Stimulated activated CD8-positive, alpha-beta memory T cell treated with anti-CD3 and anti-CD28 coated beads, Interleukin-4, amount 100 ng/mL, for 1 hour (primary cell): ENCODE measurements at places on chromosomes 3 and 15.

DNA sequence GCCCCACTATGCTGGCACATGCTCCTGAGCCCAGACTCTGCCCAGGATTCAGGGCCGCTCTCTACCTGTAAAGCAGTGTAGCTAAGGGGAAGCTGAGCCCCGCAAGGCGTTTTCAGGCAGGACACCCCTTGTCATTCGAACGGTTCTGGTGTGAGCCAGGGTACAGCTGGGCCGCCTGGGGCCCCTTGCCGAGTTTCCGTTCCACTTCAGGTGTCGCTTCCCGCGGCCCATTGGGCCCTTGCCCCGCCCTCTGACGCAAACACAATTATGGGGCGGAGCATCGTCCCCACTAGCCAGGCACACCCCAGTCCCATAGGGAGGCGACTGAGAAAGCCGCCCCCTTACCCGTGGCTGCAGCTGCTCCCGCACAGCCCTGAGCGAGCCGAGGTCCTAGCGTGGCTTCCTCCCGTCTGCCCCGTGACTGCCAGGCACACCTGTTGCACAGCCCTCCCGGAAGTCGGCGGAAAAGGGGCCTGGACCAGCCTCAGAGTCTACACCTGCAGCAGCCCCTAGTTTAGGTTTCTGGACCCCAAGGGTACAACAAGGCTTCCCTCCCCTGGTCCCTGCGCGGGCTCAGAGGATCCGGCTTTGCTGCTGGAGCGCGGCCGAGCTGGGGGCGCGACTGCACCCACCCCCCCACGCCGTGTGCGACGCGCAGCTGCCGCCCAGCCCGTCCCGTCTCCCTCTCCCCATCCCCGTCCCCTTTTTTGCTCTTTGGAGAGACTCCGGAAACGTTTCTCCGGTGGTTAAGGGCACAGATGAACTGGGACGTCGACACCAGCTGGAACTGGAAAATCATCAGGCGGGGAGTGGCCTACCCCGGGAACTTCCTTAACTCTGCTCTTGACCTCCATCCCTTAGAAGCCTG lies at the start of gene PLSCR2:
PLSCR2 (minus strand) TSS at position 412 of the 868 bp plus-strand sequence. CDS start 9,657 bp downstream, outside the sequence.
- DNase-seq = peak; percentile 39

DNA sequence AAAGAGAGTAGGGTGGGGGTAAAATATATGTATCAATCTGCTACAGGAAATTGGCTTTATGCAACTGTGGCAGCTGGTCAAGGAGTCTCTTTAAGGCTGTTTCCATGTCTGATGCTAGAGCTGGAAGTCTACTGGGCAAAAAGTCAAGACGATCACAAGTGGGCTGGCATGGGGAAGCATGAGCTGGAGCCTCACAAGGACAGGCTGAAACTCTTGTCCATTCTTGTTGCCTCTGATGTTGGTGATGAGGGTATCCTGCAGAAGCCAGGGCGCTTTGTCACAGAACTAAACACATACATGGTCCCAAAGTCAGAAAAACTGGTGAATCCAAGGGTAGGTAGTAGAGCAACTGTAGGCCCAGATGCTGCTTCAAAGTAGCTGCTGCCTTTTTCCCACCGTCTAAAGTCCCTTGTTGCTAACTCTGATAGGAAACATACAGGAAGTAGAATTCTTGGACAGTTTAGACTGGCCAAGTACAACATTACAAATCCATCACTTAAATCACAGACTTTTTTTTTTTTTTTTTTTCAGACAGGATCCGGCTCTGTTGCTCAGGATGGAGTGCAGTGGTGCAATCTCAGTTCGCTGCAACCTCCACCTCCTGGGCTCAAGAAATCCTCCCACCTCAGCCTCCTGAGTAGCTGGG lies 54.2 kb downstream of the RPL39L start:
- no peak for DNase-seq

- no peak for DNase-seq
Observed at GRCh38 chr3:117962750-117963149, 1071.9 kb downstream of the IGSF11 start.

GRCh38 chr3:146162561-146162960 lies 1.6 kb upstream of the PLOD2 start:
- DNase-seq = no peak

DNA sequence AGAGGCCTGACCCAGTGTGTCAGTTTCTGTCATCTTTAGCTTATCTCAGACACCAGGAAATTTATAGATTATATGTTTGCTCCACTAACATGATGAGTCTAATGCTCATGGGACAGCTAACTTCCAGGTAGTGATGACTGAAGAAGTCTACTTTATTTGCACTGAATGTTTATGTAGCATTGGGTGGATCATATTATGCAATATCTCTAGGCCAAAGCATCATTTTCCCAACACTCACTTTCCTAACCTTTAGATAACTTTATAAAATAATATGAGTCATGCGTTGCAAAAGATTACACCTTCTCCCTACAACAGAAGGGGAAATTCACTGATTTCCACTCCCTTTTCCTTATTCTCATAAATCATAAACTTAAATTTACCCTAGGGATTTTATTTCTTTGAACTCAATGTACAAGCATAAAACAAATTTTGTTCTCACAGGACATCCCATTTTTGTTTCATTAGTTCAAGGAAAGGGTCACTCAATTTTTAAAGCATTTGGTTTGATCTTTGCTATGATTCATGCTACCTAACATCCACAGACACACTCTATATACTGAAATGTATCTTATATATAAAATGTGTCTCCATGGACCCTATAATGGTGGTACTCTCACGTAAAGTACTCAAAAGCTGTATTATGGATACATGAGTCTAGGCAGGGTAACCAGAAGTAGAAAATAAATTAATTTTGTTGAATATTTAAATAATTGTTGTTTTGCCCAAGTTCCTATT lies 225.2 kb downstream of the WDR72 start:
- no peak for DNase-seq

DNA sequence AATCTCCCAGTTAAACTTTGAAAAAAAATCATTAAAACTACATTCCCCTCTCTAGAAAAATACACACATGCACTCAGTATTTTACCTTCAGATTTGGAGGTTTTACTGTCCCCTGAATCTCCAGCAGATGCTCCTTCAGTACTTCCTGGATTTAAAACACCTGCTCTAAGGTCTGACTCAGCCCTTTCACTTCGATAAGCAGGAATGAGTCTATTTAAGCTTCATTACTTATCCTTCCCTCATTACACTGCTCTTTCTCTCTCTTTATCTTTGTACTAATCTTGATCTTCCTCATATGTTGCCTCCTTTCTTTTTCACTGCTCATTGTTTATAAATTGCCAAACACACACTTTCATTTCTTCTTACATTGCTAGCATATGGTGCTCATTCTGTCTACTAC lies 443.9 kb downstream of the DIPK2A start:
- DNase-seq = no peak
